ENCODE measurements at places on chromosomes 4 and X. TPM values are rescaled to one million over a fixed set of nuclear protein-coding genes. Genes with fewer than 3 reads are reported as not detected.

DNA sequence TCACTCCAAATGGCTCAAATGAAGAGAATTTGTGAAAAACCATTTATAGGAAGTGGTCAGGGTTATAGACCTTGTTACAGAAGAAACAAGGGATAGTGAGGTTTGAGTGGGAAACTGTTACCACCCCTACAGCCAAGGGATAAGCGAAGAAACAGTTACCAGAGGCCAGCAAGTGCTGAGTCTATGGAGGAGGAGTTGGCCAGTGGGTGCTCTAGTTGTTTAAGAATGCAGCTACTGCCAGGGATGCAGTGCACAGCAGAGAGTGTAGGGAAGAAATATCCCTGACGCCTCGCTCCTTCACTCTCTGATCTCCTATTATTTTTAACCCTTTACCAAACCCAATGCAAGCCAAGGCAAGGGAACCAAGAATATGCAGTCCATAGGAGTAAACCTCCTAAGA, 15.2 kb upstream of the SYTL4 start:
- no peak for DNase-seq

The AVPR2 gene
- 2.0 TPM for polyA plus RNA-seq

The SMPX gene
- 0.15 TPM for polyA plus RNA-seq

The TLR10 gene
- polyA plus RNA-seq = 0.40 TPM

DNA sequence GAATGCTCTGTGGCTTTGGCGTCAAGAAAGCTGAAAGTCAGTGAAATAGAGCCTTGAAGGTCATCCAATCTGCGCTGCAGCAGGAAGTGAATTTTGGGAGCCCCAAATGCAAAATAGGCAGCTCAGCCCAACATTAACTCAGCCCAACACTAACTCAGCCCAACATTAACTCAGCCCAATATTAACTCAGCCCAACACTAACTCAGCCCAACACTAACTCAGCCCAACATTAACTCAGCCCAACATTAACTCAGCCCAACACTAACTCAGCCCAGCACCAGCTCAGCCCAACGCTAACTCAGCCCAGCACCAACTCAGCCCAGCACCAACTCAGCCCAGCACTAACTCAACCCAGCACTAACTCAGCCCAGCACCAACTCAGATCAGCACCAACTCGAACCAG, 71.5 kb downstream of the SORBS2 start:
- DNase-seq = no peak

DNA sequence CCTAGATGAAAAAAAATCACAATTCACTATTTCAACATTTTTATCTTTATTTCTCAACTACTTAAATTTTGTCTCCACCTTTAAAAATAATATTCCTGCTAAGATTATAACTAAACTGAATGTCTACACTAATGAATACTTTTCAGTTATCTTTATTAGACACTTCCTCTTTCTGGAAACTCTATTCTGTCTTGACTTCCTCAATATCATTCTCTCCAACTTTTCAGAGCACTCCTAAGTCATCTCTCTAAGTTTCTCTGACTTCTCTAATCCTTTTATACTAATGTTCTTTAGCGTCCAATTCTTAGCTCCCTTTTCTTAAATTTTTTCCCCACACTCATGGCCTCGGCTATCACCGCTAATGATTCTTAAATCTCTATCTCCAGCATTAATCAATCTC, 374.2 kb downstream of the FBXO8 start:
- DNase-seq = no peak

GRCh38 chr4:149549911-149550310, 265.7 kb downstream of the IQCM start:
- no peak for DNase-seq

The REPS2 gene
- 12.1 TPM for polyA plus RNA-seq

The SPATA18 gene
- 1.6 TPM for polyA plus RNA-seq

The TTC29 gene
- polyA plus RNA-seq = 2.1 TPM
